ENCODE measurements at places on chromosomes 13 and 19.

DNA sequence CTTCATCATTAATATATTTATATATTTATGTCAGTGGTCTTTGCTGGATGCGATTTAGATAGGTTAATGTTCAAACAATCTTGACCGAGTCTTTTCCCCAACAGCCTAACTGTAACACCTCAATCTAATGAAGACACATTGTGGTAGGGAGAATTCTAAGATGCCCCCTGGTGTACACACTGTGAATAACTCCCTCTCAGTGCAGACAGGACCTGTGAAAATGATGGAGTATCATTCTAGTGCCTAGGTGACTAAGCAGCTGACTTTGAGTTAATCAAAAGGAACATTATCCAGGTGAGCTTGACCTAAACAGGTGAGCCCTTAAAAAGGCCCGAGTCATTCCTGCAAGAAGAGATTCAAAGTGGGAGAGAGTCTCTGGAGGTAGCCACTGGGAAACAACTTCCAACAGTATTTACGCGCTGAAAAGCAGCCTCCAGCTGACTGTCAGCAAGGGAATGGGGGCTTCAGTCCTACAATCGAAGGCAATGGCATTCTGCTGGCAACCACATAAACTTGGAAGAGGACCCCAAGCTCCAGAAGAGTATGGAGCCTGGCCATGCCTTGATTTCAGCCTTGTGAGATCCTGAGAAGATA lies 28.0 kb upstream of the KBTBD7 start:
- peak; percentile 66 for DNase-seq

- DNase-seq: no peak
Measured at GRCh38 chr13:39186205-39186875, 148.1 kb downstream of the NHLRC3 start.

- DNase-seq: no peak
Measured at GRCh38 chr13:65638572-65639168, 1591.5 kb downstream of the PCDH9 start.

GRCh38 chr19:8204961-8205360 lies 4.2 kb upstream of the CERS4 start:
- no peak for DNase-seq

DNA sequence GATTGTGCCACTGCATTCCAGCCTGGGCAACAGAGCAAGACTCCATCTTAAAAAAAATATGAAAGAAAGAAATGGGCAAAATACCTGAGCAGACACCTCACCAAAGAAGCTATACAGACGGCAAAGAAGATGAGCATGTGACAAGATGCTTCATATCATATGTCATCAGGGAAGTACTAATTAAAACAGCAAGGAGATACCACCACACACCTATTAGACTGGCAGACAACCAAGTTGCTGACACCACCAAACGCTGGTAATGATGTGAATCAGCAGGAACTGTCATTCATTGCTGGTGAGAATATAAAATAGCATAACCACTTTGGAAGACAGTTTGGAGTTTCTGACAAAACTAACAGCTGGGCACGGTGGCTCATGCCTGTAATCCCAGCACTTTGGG lies 11.5 kb upstream of the TFDP1 start:
- no peak for DNase-seq
